ENCODE measurements at places on chromosomes 11 and 22.

- no peak for DNase-seq
Measured at GRCh38 chr11:20253796-20254195, 93.5 kb upstream of the DBX1 start.

DNA sequence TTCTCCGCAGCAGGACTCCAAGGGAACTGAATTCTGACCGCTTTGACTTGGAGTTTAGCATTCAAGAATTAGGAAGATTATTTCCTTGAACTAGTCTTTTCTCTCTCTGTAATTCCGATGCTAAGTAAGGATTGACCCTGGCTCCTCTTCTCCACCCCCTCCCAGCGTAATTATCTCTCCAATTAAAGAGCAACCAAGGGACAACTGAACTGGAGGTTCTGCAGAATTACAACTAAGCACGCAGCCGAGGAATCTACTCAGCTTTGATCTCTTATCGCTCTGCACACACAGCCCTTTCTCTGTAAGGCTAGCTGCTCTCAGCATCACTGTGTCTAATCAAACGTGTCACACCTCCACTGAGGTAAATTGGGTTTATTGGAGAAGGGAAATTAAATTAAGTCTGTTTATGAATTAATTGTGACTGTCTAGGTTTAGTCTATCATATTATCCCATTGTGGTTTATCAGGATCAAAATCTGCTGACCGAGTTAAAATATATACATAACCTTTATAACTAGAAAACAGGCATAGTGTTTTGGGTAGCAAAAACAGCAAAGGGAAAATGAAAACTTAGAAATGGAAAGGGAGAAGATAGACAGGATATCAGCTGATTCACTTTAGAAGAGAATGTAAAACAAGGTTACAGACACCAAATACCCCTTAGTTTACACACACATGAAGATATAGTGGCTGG is 241.3 kb upstream of the LARGE1 start:
- DNase-seq = no peak

DNA sequence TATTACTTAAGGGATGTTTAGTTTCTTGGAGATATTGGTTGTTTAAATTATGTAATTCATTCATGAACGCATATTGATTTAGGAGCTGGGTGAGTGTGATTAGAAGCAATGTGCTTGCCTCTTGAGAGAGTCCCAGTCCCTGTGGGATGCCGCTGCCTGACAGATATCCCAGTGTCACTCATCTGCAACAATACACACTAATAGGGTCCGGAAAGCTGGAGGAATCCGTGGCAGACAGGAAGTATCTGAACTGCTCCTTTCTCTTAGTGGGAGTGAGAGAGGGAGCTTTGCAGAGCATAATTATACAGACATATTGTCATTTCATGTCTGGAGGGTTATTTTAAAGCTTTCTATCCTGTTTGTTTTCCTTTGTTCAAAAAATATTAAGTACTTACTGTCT is 17.4 kb downstream of the AMOTL1 start:
- DNase-seq = no peak

DNA sequence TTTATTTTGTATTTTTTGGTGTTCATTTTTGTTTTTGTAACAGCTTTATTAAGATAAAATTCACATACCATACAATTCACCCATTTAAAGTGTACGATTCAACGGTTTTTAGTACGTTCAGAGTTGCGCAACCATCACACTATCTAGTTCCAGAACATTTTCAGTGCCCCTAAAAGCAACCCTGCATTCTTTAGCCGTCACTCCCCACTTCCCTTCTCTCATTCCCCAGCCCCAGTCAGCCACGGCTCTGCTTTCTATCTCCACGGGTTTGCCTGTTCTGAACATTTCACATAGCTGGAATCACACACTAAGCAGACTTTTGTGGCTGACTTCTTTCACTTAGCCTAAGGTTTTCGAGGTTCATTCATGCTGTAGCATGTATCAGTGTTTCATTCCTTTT is 9.6 kb upstream of the KCNQ1OT1 start:
- DNase-seq = no peak

DNA sequence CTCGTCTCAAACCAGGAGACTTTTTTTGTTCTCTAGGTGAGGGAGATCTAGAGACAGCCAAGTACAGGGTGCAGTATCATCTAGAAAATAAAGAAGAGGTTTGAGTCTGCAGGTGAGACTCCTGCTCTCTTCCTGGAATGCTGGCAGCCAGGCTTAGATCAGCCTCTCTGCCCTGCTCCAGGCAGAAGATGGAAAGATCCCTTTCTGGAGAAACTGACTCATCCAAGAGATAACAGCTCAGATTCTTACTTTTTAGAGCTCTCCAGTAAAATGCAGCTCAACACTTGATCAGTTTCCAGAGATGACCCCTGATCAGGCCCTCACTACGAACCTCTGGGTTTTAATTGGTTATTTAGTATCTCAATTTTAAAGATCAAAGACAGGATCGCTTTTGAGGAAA is 44.6 kb upstream of the EHF start:
- DNase-seq = no peak

- no peak for DNase-seq
Measured at GRCh38 chr11:68890490-68891231, 13.0 kb downstream of the MRPL21 start.

- no peak for DNase-seq
Measured at GRCh38 chr22:36760786-36761185, 15.1 kb downstream of the IFT27 start.

DNA sequence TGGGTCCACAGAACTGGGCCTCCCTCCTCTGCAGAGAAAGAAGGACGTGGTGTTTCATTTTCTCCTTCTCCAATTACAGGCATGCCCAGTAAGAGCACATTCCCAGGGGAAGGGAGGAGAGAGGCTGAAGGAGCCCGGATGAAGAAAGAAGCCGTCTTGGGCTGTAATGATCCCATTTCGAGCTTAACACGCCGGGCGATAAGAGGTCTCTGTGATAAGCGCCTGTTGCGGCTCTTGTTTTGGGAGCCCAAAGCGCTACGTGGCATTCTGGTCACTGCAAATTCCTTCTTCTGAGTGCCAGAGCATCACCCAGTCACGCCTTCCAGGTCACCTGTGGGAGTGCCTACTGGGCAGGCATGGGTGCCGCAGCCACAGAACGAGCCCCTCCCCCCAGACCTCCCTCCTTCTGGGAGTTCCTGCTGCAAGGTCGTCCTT is 57.5 kb downstream of the ANO1 start:
- DNase-seq = no peak

DNA sequence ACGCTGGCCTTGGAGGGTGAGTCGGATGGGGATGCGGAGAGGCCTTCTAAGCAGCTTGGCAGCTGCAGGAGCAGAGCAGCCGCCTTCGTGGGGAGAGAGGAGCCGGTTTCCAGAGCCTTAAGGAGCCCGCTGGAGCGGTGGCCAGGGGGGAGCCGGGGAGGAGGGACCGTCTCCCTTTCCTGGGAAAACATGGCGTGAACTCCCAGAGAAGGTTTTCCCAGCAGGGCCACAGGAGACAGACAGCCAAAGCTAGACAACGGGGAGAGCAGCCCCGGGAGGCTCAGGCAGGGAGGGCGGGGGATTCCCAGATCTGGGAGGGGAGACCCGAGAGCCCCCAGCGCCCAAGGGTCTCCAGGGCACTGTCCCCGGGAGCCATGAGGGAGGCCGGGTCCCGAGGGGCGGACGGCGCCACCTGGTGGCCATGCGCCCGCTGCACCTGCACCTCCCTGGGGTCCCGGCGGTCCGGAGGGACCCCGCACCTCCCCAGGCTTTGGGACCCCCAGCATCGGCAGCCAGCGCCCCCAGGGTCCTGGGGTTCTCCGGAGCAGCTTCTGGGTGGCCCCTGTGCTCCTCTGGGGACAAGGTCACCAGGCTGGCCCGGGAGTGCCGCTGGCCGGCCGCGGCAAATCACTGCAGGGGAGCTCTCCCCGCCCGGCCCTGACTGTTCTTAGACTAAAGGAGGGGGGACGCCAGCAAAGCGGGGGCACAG is 2.4 kb upstream of the SYT8 start:
- DNase-seq = no peak

DNA sequence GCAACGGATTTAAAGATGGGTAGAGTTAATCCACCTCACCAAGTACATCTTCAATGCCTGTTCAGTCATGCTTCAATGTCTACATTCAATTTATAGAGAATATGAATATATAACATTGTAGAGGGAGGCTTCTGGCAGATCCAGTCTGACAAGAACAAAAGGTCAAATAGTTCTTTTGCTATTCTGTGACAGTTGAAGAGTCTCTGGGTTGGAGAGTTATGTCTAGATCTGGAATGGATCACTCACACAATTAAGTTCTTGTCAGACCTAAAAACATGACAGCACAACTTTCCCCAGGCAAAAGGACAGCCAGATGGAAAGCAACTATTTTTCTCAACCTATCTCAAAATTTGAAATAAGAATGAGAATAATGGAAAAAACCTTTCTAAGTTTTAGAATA is 15.3 kb upstream of the GAB2 start:
- DNase-seq = no peak

DNA sequence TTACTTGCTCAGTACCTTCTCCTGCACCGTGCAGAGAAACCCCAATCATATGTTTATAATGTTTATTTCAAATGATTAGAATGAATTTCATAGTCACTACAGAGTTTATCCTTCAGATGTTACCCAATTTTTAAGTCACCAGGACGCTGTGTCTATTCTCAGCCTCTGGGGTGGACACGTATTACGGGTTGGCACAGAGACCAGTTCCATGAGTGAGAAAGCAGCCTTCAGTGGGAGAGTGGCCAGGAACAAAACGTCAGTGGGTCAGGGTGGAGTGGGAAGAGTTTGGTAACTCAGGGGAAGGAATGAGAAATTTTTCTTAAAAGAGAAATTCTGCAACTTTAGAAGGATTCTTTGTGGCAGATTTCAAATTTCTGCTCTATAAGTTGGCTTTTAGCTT is 77.1 kb upstream of the MTMR2 start:
- DNase-seq = no peak

DNA sequence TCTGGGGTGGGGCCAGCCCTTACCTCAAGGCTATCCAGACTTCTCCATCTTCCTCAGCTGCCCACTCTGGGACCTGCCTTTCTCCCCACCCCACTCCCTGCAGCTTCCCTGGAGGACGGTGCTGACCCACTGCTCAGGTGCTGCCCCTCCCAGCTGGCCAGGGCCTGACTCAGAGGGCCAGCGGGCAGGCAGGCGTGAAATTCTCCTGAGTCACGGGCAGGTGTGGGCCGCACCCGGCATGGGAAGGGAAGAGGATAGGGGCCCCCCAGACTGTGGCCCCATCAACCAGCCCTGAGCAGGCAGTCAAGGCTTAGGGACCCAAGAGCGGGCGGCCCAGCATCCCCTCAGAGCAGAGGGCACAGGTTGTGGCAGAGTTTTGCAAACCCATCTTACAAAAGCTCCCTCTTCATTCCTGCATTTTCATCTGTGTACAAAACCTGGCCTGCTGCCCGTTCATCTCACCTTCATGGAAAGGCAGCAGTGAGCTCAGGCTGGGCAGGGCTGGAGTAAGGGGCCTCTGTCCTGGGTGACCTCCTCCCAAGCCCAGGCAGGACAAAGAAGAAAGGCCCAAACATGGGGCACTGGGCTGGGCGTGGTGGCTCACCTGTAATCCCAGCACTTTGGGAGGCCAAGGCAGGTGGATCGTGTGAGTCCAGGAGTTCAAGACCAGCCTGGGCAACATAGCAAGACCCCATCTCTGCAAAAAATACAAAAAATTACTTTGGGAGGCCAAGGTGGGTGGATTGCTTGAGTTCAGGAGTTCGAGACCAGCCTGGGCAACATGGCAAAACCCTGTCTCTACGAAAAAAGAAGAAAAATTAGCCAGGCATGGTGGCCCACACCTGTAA is 6.1 kb downstream of the RHOD start:
- DNase-seq = no peak

DNA sequence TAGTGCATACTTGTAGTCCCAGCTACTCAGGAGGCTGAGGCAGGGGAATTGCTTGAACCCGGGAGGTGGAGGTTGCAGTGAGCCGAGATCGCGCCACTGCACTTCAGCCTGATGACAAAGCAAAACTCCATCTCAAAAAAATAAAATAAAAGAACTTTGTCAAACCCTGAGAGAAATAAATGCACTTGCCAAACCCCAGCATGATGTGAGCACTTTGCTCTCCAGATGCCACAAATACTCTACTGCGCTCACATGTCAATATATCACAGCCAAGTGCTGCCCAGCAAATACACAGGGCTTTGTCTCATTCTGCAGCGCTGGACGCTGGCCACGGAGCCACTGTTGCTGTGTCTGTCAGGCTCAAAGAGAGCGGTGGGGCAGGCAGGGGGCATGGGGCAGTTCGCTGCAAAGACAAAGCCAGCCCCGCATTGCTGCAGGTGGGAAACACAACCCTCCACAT is 45.1 kb downstream of the AHNAK start:
- DNase-seq = no peak

DNA sequence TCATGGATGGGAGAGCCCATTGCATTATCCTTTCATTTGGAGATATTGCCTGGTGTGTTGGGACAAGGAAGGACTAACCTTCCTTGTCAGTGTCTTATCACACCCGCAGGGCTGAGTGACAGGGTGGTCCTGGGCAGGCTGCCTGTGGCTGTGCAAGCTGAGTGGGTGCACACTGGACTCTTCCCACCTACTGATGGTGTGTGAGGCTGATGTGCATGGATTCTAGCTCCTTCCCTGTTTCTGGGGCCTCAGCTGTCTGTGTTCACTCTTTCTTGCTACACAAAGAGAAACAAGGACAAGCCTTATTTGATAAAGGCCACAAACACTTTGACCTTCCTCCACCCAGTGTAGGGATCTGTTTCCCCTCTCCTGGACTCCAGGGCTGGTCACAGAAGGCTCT is 22.0 kb downstream of the TBX1 start:
- no peak for DNase-seq

DNA sequence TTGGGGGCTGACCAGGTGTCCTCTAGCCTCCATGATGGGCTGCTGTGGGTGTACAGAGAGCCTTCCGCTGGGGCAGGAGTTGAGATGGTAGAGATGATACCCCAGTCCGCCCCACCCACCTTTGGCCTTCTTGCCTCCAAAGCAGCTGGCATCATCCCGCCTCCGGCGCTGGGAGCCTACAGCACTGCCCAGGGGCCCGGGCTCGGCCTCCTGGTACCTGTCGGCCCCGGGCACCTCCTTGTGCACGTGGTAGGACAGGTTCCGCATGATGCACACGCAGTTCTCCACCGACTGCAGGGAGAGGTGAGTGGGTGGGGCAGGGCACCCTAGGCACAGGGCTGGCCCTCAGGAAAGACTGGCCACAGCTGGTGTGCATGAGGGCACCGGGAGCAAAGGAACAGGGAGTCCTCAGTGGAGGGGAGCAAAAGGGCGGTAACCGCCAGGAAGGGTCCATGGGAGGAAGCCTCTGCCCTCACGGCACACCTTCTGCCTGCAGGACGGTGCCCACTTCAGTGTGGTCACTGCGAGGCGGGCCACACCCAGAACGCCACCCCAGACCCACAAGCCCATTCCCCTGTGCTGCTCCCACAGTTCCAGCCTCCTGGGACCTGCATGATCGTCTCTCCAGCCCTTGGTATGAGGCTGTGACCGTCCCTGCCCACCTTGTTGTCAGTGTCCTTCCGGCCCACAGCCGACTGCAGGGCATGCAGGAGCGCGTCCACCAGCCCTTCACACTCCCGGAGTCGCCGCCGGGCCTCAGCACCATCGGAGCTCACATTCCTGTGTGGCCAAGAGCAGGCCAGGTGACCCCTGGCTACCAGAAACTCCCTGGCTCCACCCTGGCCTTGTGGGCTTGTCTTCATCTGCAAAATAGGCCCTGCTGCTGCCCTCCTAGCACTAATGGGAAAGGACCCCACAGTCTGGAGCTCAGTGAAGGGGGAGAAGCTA is 36.0 kb upstream of the TXNRD2 start:
- DNase-seq = no peak

Data from NCI-H2081 treated with DMSO at 0.1 percent for 48 hours (cell line).